ENCODE measurements at places on chromosomes 7 and 10.

DNA sequence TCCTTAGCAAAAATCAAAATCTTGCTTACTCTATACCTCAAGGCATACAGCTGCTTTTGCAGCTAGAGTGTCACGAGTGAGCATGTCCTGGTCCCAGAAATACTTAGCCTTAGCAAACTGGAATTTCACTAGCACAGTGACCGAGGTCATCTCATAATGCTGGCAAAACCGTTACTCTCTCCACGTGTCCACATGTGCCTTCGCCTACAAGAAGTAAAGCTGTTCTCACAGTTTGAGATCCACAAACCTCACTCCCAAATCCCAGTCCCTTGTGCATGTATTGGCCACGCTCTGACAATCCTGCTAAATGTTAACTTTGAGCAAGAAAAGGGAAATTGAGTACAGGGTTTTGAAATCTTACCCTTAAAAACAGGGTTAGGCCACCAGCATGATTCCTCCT lies 111.0 kb upstream of the PLXDC2 start:
- DNase-seq: no peak

GRCh38 chr7:91596287-91596686 lies 284.2 kb downstream of the MTERF1 start:
- DNase-seq: no peak

- no peak for DNase-seq
Measured at GRCh38 chr10:124588736-124589490, 127.3 kb downstream of the LHPP start.

DNA sequence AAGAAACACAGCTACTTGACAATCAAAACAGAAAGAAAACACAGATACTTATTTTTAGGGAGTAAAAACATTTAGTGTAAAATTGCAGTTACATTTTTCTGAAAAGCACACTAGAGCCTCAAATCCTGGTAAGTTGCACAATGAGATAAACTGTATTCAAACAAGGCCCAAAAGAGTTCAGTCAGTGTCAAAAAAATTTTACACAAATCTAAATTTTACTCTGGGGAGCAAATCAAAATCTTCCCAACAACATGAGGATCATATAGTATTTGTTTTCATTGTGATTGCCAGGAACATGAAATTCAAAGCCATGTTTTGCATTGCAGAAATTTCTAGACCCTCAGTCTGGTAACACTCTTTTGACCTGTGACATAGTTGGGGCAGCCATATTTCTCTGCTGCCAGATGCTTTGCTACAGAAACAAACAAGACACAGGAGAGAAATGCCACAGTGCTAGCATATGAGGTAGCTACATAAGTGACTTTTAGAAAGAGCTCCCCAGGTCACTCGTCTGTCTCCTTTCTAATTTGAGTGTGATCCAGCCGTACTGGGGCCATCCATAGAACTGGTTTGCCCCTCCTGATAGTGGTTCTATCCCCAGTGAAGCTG lies 49.6 kb downstream of the PDE1C start:
- DNase-seq: no peak

GRCh38 chr10:44234483-44234875 lies 150.4 kb downstream of the CXCL12 start:
- no peak for DNase-seq

DNA sequence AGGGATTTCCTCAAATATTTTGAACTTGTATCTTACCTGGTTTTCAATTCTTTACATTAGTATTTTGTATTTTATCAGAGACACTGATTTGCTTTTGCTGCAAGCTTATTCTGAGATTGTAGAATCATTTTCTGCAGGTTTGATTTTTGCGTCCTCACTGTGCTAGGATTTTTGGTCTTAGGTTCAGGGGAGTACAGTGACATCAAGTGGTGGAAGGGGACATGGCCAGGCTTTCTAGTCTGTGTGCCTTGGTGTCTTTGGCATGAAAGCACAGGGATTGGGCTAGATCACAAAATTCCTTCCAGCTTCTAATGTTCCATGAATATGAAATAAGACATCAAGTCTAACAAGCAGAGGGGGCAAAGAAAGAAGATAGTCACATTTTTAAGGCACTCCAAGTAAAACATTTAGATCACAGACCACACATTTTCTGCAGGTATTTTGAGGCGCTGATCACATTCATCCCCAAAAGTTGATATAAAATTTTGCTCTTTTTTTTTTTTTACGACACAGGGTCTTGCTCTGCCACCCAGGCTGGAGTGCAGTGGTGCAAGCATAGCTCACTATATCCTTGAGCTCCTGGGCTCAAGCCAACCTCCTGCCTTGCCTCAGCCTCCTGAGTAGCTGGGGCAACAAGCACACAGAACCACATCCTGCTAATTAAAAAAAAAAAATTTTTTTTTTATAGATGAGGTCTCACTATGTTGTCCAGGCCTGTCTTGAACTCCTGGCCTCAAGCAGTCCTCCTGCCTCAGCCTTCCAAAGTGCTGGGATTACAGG lies 124.4 kb downstream of the PON1 start:
- no peak for DNase-seq

- DNase-seq: no peak
Measured at GRCh38 chr7:75807452-75807851, 6.2 kb downstream of the CCL24 start.

- no peak for DNase-seq
Measured at GRCh38 chr10:49323171-49323895, 24.4 kb downstream of the C10orf71 start.

- DNase-seq: no peak
Measured at GRCh38 chr10:27724287-27724686, 21.3 kb downstream of the MKX start.

DNA sequence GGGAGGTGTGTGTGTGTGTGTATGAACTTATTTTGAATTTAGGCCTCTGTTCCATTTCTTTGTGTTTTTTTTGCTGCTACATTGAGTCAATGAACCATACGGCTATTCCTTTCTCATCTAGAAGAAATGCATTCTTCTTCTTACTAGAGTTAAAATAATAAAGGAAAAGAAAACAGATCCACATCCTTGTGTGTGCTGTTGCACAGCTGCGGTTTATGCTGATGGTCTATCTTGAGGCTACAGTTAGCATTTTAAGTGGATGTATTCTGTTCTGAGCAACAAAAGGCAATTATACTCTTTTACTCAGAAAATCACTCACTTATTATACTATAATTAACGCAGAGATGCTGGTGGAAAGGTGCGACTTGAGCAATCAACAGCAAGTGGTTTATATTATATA lies 615.0 kb upstream of the MBL2 start:
- DNase-seq: no peak

GRCh38 chr10:51000976-51001375 lies 73.3 kb upstream of the PRKG1 start:
- no peak for DNase-seq

- DNase-seq: no peak
Measured at GRCh38 chr10:112687647-112688046, 240.6 kb downstream of the VTI1A start.

- DNase-seq: no peak
Measured at GRCh38 chr10:851901-852300, 79.6 kb downstream of the LARP4B start.

- DNase-seq: no peak
Measured at GRCh38 chr10:29319205-29319781, 30.4 kb downstream of the LYZL1 start.

DNA sequence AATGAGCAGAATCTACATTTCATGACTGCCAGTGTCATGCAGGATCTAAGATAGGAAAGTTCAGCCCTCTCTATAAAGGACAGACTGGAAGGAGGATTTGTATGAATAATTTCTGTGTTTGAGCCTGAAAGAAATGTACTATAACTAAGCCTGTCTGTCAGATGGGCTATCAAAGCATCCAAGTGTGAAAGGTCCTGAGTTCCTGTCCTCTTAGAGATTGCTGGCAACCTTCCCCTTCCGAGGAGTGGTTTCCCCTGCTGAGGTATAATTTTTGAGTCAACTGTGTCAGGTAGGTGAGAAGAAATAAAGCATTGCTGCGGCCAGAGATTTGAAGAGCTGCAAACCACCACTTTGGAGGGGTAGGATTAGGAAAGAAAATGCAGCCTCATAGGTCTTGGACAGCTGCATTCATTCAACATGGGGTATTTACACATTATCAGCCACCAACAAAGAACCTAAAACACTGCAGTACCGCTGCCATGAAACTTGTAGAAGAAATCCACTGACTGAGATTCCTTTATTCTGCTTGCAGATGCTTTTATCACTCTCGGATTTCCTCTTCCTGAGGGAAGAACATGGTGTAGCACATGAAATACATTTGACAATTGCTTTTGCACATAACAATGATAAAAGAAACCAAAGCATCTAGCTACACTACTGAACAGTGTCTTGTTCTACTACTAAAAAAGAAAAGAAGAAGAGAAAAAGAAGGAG lies 189.1 kb downstream of the DGKI start:
- DNase-seq: no peak

DNA sequence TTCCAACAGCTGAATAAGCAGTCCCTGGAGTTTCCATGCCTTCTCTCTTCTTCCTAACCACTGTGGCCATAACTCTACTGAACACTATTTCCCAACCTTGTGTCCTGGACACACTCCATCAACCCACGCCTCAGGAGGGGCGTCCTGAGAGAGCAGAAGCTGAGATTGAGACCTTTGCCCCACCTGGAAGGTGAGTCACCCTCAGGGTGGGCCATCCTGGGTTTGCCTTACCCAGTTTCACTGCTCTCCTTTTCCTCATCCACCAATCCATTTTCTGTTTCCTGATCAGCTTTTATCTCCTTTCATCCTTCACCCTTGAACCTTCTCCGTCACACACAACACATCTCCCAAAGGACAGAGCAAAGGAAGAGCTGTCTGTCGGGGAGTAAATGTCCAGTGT lies 91.4 kb downstream of the TMEM130 start:
- DNase-seq: no peak

GRCh38 chr10:128563387-128563786 lies 437.2 kb upstream of the MKI67 start:
- no peak for DNase-seq

- DNase-seq: no peak
Measured at GRCh38 chr10:77179015-77179695, 458.5 kb downstream of the KCNMA1 start.

DNA sequence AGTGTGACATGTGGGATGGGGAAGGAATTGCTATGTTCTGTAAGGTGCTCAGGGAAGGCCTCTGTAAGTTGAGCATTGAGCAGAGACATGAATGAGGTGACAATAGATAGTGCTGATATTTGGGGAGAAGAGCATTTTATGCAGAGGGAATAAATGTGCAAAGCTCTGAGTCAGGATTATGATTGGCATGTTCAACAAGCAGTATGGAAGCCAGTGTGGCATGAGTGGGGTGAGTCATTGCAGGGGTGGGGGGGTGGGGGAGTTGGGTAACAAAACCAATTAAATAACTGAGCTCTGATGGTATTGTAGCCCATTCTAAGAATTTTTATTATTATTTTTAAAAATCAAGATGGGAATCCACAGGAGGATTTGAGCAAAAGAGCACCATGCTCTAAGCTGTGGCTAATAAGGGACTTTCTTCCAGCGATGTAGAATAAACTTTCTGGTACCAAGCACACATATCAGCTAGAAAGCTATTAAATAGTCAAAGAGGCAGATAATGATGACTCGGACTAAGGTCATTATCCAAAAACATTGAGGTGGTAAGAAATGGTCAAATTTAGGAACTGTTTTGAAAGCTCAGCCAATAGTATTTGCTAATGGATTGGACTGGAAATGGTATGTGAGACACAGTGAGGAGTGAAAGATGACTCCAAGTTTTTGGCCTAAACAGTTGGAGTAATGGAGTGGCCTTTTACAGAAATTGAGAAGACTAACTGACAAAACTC lies 96.4 kb downstream of the PRKG1 start:
- no peak for DNase-seq

DNA sequence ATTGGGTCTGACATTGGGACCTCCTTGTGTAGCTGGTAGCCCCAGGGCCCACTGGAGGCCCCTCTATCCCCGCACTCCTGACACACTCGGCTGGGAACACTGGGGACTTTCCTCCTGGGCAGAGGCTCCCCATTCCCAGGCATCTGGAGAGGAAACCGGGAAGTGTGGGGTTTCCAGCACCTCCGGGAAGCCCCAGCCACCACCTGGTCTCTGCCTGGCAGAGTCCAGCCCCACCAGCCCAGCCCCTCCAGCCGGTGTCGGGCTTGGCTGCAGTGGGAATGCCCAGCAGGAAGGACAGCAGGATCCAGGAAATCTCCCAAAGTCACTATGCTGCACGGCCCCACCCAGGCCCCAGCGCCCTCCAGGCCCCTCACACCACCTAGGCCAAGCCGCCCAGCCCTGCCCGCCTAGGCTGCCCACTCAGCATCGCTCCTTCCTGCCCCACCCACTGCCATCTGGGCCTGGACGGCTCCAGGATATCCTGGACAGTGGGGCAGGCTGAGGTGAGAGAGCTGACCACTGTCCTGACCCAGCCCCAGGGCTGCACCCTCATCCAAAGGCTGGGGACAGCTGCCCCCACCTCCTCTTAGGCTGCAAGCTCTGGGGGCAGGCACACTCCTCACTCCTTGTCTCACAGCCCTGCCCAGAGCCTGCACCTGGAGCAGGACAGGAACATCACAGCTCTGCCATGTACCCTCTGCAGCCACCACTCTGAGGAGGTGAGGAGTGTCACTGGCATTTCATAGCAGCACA lies 11.8 kb downstream of the RASGEF1A start:
- DNase-seq: no peak

DNA sequence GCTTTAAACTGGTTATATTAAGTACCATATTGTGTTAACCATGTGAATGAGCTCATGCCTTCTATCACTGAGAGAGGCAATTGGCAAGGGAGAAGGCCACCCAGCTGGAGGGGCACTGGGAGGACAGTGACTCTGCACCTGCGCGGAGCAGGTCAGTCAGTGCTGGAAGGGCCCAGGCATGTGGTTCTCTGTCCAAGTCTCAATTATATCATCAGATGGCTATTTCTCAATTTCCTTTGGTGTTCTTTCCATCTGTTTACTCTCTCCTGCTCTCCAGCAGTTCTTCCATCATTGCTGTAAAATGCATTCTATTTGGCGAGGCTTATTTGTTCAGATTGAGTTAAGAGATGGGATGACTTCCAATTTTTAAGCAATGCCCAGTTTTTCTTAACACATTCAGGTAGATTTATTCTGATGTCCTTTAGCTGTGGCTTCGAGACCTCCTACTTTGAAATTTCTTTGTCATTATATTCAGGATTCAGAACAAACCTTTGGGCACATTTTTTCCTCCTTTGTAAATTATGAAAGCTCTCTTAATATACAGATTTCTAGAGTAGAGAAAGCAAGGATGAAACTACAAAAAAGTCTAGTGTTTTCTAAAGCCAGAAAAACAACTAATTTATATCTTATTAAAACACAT lies 159.3 kb downstream of the BMPER start:
- DNase-seq: no peak

DNA sequence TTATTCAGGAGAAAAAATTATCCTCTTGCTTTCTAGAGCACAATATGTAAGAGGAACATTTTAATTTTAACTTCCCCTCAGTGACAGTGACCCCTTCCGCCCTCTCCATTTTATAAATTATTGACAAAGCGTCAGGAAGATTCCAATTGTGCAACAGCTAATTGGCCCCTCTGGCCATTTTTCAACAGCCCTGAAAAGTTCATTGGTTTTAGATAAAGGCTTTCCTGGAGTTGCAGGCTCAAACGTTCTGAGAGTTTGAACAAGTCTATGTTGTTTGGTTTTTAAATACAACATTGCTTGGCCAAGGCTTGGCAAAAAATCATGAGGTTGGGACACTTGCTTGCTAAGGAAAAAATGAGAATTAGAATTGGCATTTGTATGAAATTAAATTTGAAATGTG lies 422.2 kb upstream of the ANKRD30A start:
- no peak for DNase-seq

- no peak for DNase-seq
Measured at GRCh38 chr7:117562759-117563158, 82.9 kb downstream of the CFTR start.

GRCh38 chr10:103551619-103552602 lies 58.4 kb downstream of the NEURL1 start:
- no peak for DNase-seq

- no peak for DNase-seq
Measured at GRCh38 chr7:147022056-147022455, 905.5 kb downstream of the CNTNAP2 start.

Measured in stimulated activated CD8-positive, alpha-beta memory T cell treated with anti-CD3 and anti-CD28 coated beads, Interleukin-4, amount 100 ng/mL, for 1 hour (primary cell).